Fibroblast of the aortic adventitia (primary cell): ENCODE measurements at places on chromosomes 1 and 21. TPM values are rescaled to one million over a fixed set of nuclear protein-coding genes. Genes with fewer than 3 reads are reported as not detected.

The PTPN7 gene
- total RNA-seq: not detected in 2 replicates

The VWA5B1 gene
- not detected in 2 replicates for total RNA-seq

The FAM72B gene
- total RNA-seq: 2.8 and 5.6 TPM in 2 replicates

The FCRL2 gene
- not detected in 2 replicates for total RNA-seq

The OR2G6 gene
- total RNA-seq: not detected in 2 replicates

The CFAP74 gene
- total RNA-seq: not detected in 2 replicates

The NTMT2 gene
- not detected in 2 replicates for total RNA-seq

The SAMD13 gene
- 1.4 and 3.1 TPM in 2 replicates for total RNA-seq

The TCHH gene
- 0.09 TPM in 1 of 2 replicates, not detected in the other for total RNA-seq

The HAO2 gene
- not detected in 2 replicates for total RNA-seq

The CFAP141 gene
- not detected in 2 replicates for total RNA-seq

The TEKT2 gene
- 0.18 and 2.1 TPM in 2 replicates for total RNA-seq

The CENPF gene
- 7.5 and 42.1 TPM in 2 replicates for total RNA-seq

The TEDDM1 gene
- not detected in 2 replicates for total RNA-seq

The ERICH3 gene
- not detected in 2 replicates for total RNA-seq

The KRTAP10-6 gene
- not detected in 2 replicates for total RNA-seq

The ANGPTL3 gene
- under 0.01 TPM in 1 of 2 replicates, not detected in the other for total RNA-seq

The TMEM82 gene
- total RNA-seq: not detected in 2 replicates

The CAMTA1 gene
- total RNA-seq: 66.6 and 91.9 TPM in 2 replicates

The C1orf210 gene
- not detected in 2 replicates for total RNA-seq

The HCRTR1 gene
- total RNA-seq: 0.18 TPM in 1 of 2 replicates, not detected in the other

The SPRR1A gene
- total RNA-seq: not detected in 2 replicates

The AUNIP gene
- total RNA-seq: 4.8 TPM in 1 of 2 replicates, not detected in the other

The MIXL1 gene
- not detected in 2 replicates for total RNA-seq

The F11R gene
- total RNA-seq: 0.36 and 3.3 TPM in 2 replicates

The MX2 gene
- 3.8 and 4.2 TPM in 2 replicates for total RNA-seq

The SNX7 gene
- total RNA-seq: 80.3 and 83.0 TPM in 2 replicates
